ENCODE measurements at places on chromosomes 3 and 15.

GRCh38 chr3:157360044-157360443, 76.6 kb upstream of the PTX3 start:
- no peak for DNase-seq

DNA sequence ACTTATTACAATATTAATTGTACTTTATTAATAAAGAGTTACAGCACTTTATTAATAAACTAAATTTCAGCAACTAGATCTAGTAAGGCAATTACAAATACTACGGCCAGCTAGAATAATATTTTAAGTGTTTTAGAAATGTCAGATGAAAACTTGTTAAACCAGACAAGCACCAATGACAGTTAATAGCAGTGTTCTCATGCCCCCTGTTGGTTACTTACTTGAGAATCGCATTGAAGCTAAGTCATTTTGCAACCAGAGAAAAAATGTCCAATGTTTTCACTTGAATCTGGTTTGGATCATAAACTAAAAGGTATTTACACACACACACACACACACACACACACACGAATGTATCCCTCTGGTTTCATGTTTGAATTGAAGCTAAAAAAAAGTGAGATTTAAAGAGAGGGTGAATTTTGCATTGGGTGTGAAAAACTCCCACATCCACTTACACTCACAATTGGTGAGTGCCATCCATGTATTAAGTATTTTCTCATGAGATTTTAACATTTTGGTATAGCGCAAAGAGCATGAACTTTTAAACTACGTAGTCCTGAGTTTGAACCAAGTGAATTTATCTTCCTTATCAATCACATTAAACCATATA, 347.7 kb downstream of the ZBBX start:
- no peak for DNase-seq

GRCh38 chr15:57082054-57082728, 163.7 kb downstream of the TCF12 start:
- no peak for DNase-seq

- DNase-seq, result no peak
Observed at GRCh38 chr3:182583545-182583944, 209.8 kb upstream of the ATP11B start.

- no peak for DNase-seq
Observed at GRCh38 chr3:140180603-140181002, 245.6 kb downstream of the CLSTN2 start.

- DNase-seq, result no peak
Observed at GRCh38 chr3:197485143-197485542, 70.6 kb downstream of the BDH1 start.

GRCh38 chr15:84714821-84715220, 1.1 kb downstream of the SEC11A start:
- DNase-seq, result no peak

DNA sequence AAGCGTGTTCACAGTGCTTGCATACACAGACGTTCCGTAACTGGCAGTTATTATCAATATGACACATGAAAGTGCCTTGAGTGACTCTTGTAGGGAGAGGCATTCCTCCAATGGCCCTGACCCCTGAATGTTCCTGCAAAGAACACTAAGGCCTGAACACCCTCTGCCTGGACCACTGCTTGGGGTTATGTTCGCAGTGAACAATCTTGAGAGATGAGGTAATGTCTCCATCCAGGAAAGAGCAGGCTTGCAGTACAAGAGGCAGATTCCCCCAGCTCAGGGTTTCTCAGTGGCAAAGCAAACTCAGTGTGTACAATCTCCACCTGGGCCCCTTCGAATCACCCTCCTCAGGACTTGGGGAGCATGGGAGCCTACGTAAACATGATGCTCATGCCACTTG, 324.6 kb downstream of the MAGI1 start:
- no peak for DNase-seq

- DNase-seq, result no peak
Observed at GRCh38 chr15:65816441-65816840, 24.3 kb upstream of the DENND4A start.

GRCh38 chr3:53629402-53629723, 135.0 kb downstream of the CACNA1D start:
- DNase-seq, result no peak

GRCh38 chr3:101888653-101889052, 39.3 kb downstream of the NFKBIZ start:
- DNase-seq, result no peak

DNA sequence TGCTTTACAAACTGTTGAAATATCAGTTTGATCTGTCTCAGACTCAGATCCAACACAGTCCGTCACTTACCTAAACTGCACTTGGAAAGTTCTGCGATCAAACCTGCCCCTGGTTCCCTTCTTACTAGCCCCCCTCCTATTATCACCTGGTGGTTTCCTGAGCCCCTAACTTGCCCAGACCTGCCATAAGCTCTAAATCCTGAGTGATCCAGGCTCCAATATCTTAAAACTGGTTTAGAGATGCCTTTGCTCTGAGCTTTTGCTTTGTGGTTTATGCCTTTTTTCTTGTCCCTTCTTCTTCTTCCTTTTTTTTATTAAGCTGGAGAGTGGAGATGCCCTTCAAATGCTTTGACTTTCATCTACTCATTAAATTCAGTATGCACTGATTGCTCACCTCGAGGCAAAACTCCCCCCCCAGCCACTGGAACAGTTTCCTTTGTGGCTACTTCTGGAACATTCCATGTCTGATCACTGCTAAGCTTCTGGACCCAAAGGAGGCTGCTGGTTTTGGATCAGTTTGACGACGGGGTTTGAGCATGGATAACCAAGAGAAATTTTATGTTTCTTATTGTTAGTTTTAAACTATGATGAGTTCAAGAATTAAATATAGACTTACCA, 3.5 kb upstream of the ITGB5 start:
- DNase-seq, result no peak

GRCh38 chr3:70531838-70532489, 219.5 kb upstream of the MDFIC2 start:
- no peak for DNase-seq

GRCh38 chr3:135138776-135139175, 343.7 kb downstream of the EPHB1 start:
- DNase-seq, result no peak

GRCh38 chr15:62684123-62684808, 358.3 kb upstream of the TPM1 start:
- no peak for DNase-seq

GRCh38 chr3:42691816-42692666, 6.7 kb downstream of the KLHL40 start:
- no peak for DNase-seq

DNA sequence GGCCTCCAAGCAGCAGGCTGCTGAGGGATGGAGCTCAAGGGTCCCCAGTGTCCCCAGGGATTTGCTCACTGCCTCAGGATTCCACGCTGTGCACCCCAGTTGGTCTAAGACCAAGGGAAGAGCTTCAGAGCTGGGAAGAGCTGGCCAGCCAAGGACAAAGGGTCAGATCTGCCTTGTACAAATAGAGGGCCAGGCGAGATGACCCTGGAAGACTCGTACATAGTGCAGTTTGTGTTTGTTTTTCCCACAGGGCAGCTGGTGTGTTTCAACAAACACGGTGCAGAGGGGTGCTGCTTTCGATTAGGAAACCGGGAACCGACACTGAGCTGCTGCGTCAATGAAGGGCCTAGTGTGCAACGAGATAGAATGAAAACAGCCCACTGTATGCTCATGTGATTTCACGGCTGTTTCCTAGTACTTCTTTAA, 56.1 kb upstream of the TRPM1 start:
- no peak for DNase-seq

DNA sequence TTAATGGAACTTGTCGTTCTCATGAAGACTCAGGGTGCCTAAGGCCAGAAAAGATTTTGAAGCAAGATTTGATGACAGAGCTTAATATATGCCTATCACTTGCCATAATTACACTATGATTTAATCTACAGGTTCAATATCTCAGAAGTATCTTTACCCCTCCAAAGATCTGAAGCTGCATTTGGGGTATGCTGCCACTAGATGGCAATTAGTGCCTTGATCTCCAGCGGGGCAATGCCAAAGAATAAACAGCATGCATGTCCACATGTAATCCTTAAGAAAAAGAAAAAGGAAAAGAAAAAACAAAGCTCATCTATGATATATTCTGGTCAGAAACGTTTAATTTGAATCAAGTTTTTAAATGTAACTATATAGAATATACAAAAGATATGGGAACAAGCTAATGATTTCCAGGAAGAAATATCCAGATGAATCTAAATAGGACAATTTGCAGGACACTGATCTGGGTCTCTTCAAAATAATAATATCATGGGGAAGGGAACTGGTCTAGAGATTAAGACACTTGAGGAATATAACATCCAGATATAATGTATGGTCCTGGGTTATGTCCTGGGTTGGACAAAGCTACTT, 55.0 kb upstream of the SOX14 start:
- no peak for DNase-seq

DNA sequence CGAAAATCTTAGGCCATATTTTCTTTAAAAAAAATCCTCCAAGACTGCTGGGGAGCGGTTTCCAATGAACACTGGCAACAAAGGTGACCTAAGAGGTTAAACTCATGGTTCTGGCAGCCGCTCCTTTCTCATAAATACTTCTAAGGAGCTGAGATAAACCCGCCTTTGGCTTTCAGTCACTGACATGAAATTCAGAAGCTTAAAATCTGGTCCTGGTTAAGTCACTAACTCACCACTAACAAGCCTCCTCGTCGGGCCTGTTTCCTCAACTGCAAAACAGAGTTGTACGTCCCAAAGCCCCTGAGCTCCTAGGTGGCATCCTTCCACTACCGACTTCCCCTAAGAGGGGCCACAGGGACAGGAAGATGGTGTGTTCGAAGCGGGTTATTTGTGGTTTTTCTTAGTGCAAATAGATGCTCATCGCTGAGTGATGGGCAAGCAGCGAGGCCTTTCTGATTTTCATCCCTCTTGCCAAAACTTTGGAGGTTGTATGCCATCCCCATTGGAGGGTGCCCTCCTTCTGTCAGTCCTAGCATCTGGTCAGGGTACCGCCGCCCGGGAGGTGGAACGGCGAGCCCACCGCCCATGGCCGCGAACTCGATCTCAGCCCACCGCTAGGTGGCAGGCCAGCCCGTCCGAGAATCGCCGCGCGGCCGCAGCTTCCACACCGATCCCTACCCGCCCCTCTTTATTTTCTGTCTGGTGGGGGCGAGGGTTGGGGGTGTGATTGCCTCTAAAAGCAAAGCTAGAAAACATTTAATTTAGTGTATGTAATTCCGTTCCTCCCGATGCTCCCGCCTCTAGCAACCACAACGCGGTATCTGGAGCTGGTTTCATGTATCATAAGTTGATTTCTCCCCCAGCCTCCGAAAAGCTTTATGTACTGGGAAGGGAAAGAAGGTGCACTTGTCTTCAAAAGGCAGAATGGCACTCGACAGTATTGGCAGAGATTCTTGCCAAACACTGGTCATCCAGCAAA, 4.6 kb downstream of the BCL6 start:
- peak; percentile 69 for DNase-seq

DNA sequence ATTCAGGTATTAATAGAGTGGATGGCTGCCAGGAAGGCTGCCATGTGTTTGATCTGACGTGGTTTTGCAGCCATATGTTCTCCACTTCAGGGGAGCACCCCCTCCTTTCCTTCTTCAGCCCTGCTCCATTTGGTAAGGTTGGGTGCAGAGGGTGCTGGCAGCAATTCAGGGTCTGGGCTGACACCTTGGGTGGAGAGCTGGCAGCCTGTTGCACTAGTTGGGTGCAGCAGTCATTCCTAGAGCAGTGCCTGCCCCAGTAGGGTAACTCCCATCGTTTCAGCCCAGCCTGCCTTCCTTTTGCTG, 1.5 kb downstream of the TYRO3 start:
- DNase-seq, result no peak

DNA sequence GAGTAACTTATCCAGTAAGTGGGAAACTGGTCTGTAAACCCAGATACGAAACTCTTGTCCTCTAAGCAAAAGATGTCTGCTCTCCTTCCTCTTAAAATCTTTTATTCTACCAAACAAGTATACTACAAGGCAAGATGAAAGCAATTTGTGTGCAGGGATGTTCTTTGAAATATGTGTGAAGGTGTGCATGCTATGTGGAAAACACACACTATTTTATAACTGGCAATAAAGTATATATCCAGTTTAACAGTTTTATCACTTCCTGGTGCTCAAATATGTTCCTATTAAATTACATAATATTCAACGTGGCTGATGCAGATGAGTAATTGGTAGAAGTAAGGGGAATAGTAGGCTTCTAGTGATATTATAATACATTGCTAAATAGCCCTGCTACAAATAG, 566.5 kb downstream of the ROBO2 start:
- no peak for DNase-seq

DNA sequence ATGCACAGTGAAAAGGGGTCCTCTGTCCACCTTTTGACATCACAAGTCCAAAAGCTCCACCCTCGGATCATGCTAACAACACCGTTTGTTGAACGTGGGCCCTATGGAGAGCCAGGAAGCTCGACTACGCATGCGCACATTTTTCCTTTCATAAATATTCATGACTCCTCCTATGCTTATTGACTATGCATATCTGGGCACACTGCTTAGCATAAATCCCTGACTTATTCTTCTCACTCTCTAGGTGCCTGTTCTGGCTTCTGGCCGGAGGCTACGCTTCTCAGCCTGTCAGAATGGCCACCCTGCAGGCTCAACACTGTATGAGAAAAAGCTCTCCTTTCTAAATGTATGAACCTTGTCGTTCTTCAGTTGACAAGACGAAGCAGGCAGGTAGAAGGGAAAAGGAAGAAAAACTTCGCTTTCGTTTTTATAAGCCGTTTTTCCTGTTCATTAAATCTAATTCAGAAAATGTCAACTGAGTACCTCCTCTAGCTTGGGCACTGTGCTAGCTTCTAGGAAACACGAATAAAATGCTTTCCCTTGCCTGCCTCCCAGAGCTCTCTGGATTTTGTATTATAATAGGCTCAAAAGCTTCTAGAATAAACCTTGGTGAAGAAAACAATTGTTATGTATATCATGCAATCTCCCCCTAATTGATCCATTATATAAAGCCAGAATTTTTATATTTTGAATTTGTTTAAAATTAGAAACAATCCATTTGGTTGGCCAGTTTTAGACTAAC, 207.7 kb downstream of the ATP10A start:
- DNase-seq, result no peak

GRCh38 chr3:138919325-138919724, 27.6 kb downstream of the FOXL2 start:
- no peak for DNase-seq

DNA sequence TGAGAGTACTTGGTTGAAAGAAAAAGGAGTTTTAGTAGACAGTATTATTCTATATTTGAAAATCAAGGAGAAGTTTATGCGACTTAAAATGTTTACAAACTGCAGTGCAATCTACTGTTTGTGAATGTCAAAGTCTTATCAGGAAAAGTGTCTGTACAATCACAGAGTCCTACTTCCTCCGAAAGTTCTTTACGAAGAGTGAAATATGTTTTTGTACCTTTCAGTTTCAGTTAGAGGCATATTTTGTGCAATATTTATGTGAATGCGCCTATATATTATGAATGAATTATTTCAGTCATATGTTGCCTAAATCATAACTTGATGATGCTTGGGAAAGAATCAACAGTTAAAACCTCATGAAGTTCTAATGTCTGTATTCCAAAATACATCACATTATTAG, 31.5 kb downstream of the NGRN start:
- no peak for DNase-seq

- no peak for DNase-seq
Observed at GRCh38 chr3:149055575-149055974, 30.8 kb downstream of the HLTF start.

GRCh38 chr3:16148783-16149182, 25.7 kb upstream of the GALNT15 start:
- DNase-seq, result no peak

- DNase-seq, result no peak
Observed at GRCh38 chr15:83053151-83053550, 13.9 kb downstream of the BTBD1 start.

- no peak for DNase-seq
Observed at GRCh38 chr15:93515256-93516051, 426.4 kb upstream of the RGMA start.

- DNase-seq, result no peak
Observed at GRCh38 chr3:152384412-152384811, 115.7 kb downstream of the MBNL1 start.

All from stimulated activated CD4-positive, alpha-beta T cell treated with anti-CD3 and anti-CD28 coated beads, Interleukin-4, amount 100 ng/mL, for 48 hours (primary cell).